Foreskin keratinocyte (primary cell): ENCODE measurements at places on chromosomes 6 and 20.

DNA sequence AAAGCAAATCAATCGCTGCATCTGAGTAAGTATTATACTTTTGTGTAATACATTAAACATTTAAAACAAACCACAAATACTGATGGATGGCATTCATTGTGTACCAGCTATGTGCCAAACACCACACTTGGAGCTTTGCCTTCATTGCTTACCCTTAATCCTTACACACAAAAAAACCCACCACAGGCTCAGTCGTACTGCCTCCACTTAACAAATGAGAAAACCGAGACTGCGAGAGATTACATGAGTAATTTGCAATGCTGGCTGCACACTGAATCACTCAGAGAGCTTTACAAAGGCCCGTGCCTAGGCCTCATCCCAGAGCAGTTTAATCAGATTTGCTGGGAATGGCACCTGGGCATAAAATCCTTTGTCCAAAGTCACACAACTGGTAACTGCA, 130.5 kb downstream of the EDN1 start:
- DNase-seq, result peak; percentile 79

DNA sequence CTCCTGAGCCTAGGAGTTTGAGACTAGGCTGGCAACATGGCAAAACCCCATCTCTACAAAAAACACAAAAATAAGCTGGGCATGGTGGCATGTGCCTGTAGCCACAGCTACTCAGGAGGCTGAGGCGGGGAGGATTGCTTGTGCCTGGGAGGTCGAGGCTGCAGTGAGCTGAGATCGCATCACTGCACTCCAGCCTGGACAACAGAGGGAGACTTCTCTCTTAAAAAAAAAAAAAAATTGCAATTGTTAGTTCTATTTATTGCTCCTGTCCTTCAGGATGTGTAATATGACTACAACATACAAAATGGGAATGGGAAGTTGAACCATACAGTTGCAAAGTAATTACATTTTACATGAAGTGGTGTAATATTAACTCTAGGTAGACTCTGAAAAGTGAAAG, 8.1 kb upstream of the AARS2 start:
- no peak for DNase-seq

DNA sequence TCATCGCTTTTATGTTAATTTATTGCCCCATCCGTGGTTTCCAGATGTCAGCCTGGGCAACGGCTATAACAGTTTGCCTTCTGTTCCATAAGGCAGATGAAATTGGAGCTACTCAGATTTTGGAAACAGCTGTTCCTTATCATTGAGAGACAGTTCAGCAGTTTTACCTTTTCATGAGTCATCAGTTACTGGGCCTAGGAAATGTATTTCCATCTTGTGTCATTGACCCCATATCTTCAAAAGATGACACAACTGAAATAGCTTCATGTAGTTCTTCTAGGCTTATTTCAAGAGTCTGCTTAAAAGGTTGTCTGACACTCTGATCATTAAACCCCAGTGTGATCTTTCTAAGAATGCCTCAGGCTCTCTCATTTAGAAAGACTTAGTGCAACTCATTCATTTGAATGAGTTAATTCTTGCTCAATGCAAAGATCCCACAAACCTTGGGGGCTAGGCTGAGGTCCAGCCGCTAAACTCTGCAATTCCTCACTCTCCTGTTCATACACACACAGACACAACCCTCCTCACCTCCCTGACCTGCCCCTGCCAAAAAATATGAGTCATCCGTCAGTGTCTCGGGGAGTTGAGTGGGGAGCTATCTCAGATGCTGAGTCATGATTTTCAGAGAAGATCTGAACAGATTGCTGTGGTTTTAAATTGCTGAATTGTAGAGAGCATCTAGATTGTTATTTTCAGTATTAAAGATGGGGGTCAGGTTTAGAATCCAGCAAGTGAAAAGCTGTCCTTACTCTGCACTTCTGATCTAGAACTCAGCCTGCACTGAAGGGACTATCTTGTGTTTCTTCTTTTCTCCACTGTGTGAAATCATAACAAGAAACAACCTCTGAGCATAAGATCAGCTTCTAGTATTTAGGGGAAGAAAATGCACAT, 61.8 kb downstream of the RPP40 start:
- DNase-seq, result peak; percentile 94

GRCh38 chr6:4815584-4815983, 39.4 kb downstream of the CDYL start:
- no peak for DNase-seq

GRCh38 chr20:37622728-37623127, 71.1 kb upstream of the CTNNBL1 start:
- no peak for DNase-seq

DNA sequence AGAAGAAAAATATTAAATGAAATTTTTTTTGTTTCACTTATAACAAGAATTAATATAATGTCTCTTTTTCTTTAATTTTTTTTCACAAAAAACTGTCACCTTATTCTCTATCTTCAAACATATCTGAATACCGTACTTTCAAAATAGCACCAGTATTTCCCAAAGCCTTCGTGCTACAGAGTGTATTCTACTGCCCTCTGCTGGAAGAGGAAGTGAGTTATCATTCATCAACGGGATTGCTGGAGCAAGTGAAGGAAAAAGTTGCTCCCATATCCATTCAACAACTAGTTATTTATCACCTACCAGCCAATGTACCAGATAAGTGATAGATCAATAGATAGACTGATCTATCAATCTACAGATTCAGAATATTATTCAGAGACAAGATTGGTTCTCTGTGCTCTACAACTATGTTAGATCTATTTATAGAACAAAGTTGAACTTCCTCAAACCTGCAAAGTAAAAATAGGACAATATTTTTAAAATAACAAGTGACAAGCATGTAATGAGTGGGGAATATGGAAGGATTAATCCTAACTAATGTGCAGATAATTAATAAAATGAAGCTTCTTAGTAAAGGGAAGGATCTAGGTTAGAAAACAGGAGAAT, 26.7 kb upstream of the TFAP2B start:
- DNase-seq, result peak; percentile 45

DNA sequence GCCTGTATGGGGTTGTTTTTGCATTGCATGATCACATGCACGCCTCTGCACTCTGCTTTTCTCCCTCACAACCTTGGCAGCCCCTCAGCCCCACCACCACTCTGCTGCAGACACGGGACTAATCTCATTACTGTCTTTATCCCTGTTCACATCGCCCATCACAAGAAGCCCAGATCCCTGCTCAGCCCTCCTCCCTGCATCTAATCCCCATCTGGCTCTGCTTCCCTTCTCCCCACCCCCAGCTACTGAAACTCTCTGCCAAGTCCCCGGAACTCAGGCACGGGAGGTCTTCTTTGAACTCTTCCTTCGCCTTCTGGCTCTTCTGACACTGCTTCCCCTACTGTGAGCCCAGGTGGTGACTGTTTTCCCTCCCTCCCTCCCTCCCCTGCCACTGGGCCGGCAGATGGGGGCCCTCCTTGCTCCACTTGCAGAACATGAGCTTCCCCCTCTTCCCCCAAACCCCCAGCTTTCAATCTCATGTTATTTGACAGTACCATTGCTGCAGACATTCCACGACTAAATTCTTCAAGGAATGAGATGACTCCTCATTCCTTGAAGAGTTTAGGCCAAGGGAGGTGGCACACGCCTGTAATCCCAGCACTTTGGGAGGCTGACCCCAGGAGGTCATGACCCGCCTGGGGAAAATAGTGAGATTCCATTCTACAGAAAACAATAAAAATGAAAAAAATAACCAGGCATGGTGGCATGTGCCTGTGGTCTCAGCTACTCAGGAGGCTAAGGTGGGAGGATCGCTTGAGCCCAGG, 21.9 kb upstream of the TULP1 start:
- no peak for DNase-seq

GRCh38 chr20:37524859-37525708, 2.6 kb downstream of the BLCAP start:
- DNase-seq, result peak; percentile 95

DNA sequence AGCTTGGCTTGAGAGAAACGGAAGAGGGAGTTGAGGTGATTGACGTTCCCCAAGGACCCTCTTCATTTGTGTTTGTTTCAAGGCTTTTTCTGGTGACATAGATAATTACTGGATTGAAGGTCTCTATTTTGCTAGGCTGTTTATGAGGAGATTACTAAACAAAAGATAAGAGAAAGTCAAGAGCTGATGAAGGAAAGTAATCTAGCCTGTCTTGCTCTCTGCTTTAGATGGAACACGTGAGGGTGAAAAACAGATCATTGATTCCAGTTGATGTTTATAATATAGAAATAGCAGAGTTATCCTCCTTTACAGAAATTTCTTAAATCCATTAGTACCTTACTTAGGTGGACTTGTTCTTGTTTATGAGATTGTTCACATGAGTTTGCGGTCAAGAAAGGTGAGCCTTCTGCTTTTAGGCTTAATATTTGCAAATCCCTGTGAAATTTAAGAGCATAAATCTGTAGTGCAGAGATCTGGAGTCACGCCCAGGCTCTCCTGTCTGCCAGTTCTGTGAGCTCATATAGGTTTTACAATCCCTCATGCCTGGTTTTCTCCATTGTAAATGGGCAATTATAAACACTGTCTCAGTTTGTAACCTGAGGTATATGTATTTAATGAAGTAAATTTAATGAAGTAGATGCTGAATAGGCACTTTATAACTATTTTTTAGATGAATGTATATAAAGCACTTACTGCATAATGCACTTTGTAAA, 272.8 kb downstream of the NKAIN2 start:
- no peak for DNase-seq

GRCh38 chr6:3916211-3916610, 67.0 kb downstream of the FAM50B start:
- no peak for DNase-seq

GRCh38 chr6:153207617-153208016, 76.5 kb upstream of the RGS17 start:
- no peak for DNase-seq

DNA sequence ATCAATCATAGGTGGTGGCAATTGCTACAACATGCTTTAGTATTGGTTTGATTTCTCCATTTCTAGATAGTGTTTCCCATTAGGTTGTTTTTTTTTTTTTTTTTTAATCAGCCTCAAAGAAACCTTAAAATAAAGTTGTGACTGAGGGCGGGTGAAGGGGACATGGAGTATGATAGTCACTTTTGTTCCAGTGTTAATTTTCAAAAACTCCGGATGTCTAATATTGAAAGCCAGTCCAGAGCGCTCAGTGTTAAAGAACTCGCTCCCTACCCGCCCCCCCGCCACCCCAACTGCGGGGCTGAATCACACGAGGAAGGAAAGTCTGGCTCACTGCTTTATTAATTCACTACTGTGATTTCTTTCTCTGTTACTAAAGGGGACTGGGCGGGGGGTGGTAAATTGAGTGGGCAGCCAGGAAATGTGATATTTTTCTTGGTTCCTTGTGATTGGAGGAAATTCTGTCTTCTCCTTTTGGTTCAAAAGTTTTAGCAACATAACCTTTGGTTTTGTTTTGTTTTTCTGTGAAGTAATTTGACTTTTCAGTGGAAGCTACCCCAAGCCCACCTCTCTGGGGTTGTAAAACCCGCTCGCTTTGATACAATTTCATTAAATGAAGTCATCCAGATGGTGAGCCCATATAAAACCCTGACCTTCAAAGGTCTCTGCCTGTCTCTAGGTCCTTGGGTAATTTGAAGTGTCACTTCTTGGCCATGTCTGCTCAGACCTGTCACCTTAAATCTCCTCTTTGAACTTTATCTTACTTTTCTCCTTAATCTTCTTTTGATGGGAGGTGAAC, 38.0 kb downstream of the TNFAIP3 start:
- DNase-seq, result no peak

GRCh38 chr20:45983279-45983743, 11.3 kb upstream of the ZNF335 start:
- DNase-seq, result no peak

GRCh38 chr20:47663354-47664067, 121.8 kb downstream of the SULF2 start:
- DNase-seq, result peak; percentile 54

DNA sequence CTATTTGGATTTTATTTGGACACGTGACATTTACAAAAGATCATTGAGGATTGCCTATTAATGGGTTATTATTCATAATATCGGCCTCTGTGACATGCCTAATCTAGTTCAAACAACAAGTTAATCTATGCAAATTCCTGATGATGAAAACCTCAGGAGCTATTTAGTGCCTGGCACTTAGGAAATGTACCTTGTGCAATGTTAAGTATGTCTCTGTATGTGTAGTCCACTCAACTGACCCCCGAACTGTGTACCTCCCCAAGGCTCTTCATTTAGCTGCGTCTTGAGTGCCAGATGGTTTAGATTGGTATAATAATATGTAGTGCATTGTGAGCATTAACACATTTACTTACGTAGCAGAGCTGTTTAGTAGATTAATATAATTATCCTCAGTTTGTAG, 6.9 kb downstream of the LAMA2 start:
- no peak for DNase-seq

DNA sequence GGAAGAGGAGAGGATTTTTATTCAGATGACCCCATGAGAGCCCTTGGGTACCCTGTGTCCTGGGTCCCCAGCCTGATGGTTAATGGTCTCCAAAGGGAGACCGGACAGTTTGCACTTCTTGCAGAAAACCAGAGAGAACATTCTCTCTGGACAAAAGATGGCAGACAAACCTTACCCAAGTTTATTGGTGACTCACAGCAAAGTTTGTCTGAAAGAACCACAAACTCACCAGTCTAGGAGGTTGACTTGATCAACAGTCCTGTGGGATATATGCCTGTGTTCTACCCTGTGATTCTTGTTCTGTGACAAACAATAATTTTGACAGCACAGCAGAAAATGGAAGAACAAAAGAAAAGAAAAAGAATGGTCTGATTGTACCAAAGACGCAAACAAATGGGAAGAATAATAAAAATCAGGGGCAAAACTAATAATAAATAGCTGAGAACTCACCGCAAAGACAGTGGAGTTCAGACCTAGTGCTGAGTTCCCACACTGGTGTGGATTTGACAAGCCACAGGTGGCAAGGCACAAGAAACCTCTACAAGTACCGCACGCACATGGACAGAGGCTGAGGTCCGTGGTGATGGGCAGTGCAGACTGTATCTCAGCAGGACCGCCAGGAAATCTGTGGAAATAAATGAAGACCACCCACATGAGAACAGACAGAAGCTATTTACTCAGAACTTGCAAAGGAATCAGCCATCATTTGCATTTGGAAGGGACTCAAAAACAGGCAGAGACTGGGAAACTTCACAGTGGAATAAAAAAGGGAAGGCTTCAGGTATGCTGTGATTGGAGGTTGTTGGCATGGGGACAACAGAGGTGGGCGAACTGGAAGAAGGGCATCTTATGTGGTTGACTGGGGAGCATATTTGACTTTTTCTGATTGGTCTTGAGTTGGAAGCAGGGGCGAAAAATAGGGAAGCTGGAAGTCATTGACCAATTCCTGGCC, 246.3 kb upstream of the RNF24 start:
- peak; percentile 34 for DNase-seq

DNA sequence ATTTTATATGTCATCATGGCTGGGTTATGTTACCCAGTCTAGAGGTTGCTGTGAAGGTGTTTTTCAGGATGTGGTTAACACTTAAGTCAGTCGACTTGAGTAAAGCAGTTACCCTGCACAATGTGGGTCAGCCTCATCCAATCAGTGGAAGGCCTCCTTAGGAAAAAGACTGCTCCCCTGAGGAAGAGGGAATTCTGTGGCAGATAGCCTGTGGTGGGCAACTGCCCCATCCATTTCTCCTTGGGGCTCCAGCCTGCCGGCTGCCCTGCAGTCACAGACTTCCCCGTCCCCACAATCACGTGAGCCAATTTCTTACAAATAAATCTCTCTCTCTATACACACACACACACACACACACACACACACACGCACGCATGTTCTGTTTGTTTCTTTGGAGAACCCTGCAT, 34.5 kb upstream of the MPC1 start:
- no peak for DNase-seq
